ENCODE measurements at places on chromosomes 2 and 18.

- no peak for DNase-seq
Measured at GRCh38 chr2:129192841-129193253, 786.6 kb upstream of the RAB6C start.

DNA sequence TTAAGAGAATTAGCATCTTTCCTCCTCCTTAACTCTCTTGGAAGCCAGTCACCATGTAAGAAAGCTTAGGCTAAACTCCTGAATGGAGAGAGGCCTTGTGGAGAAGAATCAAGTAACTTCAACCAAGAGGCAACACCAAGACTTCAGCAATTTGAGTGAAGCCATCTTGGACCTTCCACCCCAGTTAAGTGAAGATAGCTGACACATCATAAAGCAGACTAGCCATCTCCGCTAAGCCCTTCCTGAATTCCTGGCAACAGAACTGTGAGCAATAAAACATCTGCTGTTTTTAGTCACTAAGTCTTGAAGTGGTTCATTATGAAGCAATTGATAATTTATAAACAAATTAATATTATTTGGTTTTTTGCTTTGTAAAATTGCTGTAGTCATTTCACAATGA, 1.5 kb upstream of the ZNF397 start:
- no peak for DNase-seq

GRCh38 chr2:114185501-114185900, 256.9 kb upstream of the DPP10 start:
- DNase-seq, result no peak

DNA sequence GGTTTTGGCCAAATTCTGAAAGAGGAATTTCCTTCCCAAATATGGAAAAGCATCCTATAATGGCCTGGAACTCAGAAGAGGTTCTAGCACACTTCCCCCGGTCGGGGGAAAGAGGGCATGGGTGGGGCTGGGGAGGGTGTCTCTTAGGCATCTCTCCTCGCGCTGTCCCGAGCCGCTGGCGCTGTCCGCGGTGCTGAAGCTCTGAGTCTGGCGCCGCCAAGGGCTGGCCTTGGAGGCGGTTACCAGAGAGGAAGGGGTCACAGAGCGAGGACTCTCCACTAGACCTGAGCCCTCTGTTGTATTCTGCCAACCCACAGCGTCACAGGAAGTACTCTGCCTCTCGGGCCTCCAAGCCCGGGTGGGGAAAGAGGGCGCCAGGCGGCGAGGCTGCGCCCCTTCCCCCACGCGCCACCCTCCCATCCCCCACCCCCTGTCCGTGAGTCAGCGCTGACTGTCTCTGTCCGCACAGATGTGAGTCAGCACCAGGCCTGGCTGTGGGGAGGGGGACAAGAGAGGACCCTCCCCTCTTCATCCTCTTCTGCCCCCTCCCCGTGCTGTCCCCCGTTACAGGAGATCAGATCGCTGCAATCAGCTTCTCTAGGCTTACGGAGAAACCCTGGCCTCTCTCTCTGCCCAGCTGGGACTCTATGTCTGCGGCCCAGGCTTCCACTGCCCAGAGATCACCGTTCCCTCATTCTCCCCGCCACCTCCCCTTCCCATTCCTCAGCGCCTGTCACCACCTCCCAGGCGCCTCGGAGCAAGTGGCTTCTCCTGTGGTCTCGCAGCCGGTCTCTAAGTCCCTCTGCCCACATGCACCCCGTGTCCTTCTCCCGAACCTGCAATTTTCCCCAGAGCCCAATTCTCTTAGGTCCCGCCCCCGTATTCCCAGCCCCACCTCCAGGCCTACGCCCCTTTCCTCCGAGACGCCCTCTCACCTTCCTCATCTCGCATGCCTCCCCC, 779 bp downstream of the PTPRN start:
- DNase-seq, result peak; percentile 62

GRCh38 chr2:85421260-85422071, 3.0 kb downstream of the SH2D6 start:
- no peak for DNase-seq

GRCh38 chr18:48138660-48139430, 208.4 kb upstream of the SMAD2 start:
- DNase-seq, result no peak

- DNase-seq, result no peak
Measured at GRCh38 chr18:13720847-13721246, 5.5 kb downstream of the FAM210A start.

- no peak for DNase-seq
Measured at GRCh38 chr2:112706170-112706664, 14.6 kb upstream of the NT5DC4 start.

DNA sequence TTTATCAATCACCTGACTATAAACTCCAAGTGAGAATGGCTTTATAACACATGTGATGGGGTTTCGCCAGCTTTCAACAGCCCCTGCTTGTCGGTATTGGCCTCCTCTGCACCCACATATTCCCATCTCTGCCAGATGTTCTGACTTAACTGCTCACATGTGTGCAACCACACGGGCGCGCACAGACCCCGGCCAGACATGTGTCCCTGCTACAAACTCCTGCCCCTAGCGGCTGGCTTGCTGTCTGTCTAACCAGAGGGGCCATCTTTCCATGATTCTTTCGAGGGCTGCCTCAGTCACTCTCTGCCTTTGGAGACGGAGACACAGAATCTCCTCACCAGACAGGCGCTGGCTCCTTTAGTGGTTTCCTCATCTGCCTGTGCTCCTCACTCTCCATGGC, 15.3 kb downstream of the STON1 start:
- no peak for DNase-seq

GRCh38 chr18:75143851-75144250, 65.1 kb downstream of the PTGR3 start:
- DNase-seq, result no peak

GRCh38 chr2:75705921-75706320, 4.8 kb downstream of the GCFC2 start:
- DNase-seq, result no peak

- DNase-seq, result no peak
Measured at GRCh38 chr2:158484892-158485556, 28.3 kb downstream of the PKP4 start.

DNA sequence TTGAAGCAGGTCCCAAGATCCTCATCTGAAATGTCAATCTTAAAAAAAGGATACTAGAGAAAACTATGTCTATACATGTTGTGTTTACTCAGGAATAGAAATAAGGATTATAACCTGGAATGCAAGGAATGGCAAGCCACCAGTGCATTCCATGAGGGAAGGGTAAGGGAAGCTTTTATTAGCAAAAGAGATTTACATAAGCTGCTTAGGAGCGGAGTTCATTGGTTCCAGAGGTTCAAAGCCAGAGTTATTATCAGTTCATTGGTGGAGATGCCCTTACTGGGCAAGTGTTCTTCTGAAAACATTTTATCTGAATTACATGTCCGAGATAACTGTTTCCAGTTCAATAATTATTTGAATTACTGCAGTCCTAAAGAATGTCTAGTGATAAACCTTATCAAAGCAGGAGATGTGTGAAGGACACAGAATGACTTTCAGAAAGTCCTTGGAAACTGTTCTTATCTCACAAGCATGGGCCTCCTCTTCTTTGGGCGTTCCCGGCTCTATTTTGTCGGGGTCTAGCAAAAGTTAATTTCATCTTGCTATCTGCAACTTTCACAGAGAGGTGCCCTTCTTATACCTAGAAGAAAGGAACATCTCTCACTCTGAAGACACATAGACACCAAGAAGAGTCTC, 23.5 kb downstream of the COMMD1 start:
- no peak for DNase-seq

DNA sequence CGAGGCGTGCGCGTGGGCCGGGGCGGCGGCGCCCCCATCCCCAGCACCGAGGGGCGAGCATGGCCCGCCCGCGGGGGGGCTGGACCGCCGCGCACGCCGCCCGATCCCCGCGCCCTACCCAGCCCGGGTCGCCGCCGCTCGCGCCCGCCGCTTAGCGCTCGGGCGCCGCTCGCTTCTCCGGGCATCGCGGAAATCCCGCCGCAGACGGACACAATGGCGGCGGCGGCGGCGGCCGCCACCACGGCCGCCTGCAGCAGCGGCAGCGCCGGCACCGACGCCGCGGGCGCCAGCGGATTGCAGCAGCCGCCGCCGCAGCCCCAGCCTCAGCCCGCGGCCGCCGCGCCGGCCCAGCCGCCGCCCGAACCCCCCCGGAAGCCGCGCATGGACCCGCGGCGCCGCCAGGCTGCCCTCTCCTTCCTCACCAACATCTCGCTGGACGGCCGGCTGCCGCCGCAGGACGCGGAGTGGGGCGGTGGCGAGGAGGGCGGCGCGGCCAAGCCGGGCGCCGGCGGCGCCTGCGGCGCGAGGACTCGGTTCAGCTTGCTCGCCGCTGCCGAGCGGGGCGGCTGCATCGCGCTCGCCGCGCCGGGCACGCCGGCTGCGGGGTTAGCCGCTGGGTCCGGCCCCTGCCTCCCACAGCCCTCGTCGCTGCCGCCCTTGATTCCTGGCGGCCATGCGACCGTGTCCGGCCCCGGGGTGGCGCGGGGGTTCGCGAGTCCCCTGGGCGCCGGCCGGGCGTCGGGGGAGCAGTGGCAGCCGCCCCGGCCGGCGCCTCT, 453 bp downstream of the CABLES1 start:
- no peak for DNase-seq

GRCh38 chr2:239289545-239289944, 111.3 kb downstream of the HDAC4 start:
- no peak for DNase-seq
